Activated CD4-positive, alpha-beta memory T cell treated with anti-CD3 and anti-CD28 coated beads for 36 hours (primary cell): ENCODE measurements at places on chromosomes 7 and 10. TPM values are rescaled to one million over a fixed set of nuclear protein-coding genes. Genes with fewer than 3 reads are reported as not detected.

The PLXDC2 gene
- total RNA-seq = not detected

The CHCHD1 gene
- total RNA-seq = 37.6 TPM

The GPR141 gene
- not detected for total RNA-seq

The EZH2 gene
- 103 TPM for total RNA-seq

The ATOH7 gene
- total RNA-seq = not detected

GRCh38 chr10:9357471-9357870, 1303.0 kb downstream of the GATA3 start:
- H3K4me1 ChIP-seq = peaks cover 1% of the 10 kb centered on the region
- H3K27ac ChIP-seq = no peak overlapping the region
- peaks cover 6% of the 10 kb centered on the region for H3K27me3 ChIP-seq
- H3K36me3 ChIP-seq = no peaks in the 10 kb centered on the region

DNA sequence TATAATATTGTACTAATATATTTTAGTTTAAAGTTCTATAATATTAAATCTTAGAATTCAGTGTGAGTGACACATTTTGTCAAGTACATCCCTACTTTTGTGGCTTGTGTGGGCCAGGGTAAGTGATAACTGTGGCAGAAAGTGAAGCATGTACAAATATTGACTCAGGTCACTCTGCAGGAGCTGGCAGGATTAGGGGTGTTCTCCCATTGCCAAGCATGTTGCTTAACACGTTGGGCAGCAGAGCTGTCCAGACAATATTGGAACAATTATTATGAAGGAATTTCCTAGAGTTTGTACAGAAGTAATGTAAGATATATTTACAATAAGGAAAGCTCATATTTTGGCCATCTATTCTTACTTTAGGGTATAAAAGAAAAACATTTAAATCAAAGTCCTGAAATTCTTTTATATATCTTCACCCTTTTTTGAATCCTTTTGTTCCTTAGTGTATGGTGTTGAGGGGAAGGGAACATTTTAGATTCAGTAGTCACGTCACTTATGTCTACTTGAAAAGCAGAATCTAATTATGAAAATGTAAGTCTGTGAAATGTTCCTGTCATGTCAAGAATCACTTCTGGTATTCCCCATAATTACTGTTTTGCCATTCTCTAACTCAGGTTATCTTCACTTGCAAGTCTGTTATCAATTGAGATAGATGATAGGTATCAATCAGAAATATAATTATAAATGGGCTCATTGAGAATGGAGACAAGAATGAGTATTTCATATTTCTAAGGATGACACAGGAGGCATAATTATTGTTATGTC, 4.0 kb downstream of the HDAC9 start:
- H3K27me3 ChIP-seq = peaks cover 3% of the 10 kb centered on the region
- no peak overlapping the region for H3K27ac ChIP-seq
- no peak overlapping the region for H3K4me3 ChIP-seq
- H3K36me3 ChIP-seq = no peaks in the 10 kb centered on the region
- DNase-seq = no peak

DNA sequence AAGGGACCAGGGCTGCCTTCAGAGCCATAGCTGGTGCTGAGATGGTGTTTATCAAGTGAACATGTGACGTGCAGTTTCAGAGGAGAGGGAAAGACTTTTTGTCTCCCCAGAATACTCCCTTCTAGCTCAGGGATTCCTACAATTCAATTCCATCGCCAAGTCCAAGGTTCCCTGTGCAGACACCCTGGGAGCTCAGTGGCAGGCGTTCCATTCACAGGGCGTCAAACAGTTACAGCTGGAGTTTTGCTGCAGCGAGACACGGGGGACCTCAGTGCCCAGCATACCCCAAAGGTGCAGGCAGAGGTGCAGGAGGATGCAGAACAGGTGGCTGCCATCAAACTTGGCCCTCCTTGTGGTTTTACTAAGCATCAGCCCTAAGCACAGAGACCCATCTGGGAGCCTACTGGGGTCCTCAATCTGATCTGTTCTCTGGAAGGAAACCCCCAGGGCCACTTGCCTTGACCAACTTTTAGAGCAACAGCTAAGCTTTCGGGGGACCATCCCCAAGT, 846 bp upstream of the CALML5 start:
- no peak overlapping the region for H3K4me3 ChIP-seq
- no peak for DNase-seq
- no peaks in the 10 kb centered on the region for H3K36me3 ChIP-seq
- peaks cover 3% of the 10 kb centered on the region for H3K27me3 ChIP-seq
- no peaks in the 10 kb centered on the region for H3K4me1 ChIP-seq
- H3K27ac ChIP-seq = no peak overlapping the region

- H3K4me1 ChIP-seq = no peaks in the 10 kb centered on the region
- H3K27me3 ChIP-seq = peaks cover 8% of the 10 kb centered on the region
- no peak overlapping the region for H3K27ac ChIP-seq
Observed at GRCh38 chr10:91579329-91579985, 53.4 kb downstream of the PPP1R3C start.

- H3K27me3 ChIP-seq = peaks cover 9% of the 10 kb centered on the region
- H3K4me3 ChIP-seq = no peak overlapping the region
- H3K27ac ChIP-seq = no peak overlapping the region
- no peaks in the 10 kb centered on the region for H3K4me1 ChIP-seq
- DNase-seq = peak; percentile 21
Observed at GRCh38 chr10:69957886-69958555, 94.6 kb upstream of the MACROH2A2 start.

DNA sequence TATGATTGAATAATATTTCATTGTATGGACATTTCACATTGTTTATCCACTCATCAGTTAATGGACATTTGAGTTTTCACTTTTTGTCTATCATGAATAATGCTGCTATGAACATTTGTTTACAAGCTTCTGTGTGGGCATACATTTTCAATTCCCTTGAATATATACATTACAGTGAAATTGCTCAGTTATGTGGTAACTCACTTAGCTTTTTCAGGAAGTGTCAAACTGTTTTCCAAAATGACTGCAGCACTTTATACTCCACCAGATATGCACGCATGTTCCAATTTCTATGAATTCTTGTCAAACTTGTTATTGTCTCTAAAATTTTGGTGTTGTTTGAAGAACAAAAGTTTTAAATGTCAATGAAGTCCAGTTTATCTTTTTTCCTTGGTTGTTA, 401.2 kb downstream of the THSD7A start:
- H3K36me3 ChIP-seq = no peaks in the 10 kb centered on the region
- no peaks in the 10 kb centered on the region for H3K27me3 ChIP-seq
- no peaks in the 10 kb centered on the region for H3K4me1 ChIP-seq
